ENCODE measurements at places on chromosomes 16 and 17.
A peak's percentile ranks its signal among the peaks of the same experiment; 100 is the strongest.

DNA sequence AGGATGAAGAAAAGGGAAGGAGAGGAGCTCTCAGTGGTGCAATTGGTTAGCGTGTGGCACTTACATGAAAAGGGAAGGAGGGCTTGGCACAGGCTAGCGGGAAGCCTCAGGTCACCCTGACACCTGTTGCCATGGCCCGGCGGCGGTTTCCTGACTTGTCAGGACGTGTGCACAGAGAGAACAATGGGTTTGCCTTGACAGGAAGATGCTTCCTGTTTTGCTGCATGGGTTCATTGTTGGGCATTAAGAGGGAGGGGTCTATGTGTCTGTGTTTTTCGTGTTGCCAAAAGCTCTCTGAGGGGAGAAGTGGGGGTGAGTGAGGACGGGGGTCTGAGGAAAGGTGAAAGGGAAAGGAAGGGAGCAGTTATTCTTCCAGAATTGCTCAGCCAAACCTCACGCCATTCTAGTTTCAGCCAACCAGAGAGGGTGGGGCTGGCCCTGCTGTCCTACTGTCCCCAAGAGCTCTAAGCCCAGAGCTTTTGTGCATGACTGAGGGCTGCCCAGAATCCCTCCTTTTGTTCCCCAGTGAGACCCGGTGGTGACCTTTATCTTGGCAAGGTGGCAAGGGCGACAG, 17.1 kb upstream of the CCR7 start:
- DNase-seq = peak; percentile 7

GRCh38 chr16:23016368-23016767, 132.9 kb downstream of the USP31 start:
- DNase-seq = no peak

- no peak for DNase-seq
These were observed 11.9 kb upstream of the COL1A1 start for GRCh38 chr17:50213026-50214022.

- DNase-seq = no peak
These were observed 60.6 kb downstream of the TNFRSF13B start for GRCh38 chr17:16911141-16911937.

- DNase-seq = no peak
These were observed 257.4 kb upstream of the IRX5 start for GRCh38 chr16:54673313-54673712.

DNA sequence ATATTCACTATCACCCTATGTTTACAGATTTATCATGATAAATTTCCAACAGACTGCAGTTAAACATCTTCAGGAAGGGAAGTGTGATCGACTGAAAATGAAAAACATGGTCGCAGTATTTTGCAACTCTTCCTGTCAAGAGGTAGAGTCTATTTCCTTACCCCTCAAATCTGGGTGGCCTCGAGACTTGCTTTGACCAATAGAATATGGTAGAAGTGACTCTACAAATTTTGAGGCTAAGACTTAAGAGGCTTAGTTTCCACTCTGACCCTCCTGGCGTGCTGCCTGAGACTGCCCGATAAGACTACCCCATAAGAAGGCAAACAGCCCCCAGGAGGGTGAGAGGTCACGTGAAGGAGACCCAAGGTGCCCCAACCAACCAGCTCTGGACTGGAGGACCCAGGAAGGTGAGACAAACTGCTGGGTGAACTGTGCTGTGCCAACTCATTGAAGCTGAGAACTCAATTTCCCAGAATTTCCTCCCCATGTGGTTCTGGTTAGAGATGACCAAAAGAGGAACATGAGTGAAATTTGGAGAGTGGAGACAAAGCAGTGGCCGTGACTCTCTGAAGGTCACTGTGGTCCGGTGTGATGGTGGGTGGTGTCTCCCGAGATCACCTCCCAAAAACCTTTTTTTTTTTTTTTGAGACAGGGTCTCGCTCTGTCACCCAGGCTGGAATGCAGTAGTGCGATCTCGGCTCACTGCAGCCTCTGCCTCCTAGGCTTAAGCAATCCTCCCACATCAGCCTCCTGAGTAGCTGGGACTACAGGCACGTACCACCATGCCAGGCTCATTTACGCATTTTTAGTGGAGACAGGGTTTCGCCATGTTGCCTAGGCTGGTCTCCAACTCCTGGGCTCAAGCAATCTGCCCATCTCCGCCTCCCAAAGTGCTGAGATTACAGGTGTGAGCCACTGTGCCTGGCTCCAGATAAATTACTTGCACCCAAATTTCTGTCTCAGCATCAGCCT, 38.2 kb upstream of the LITAF start:
- no peak for DNase-seq

DNA sequence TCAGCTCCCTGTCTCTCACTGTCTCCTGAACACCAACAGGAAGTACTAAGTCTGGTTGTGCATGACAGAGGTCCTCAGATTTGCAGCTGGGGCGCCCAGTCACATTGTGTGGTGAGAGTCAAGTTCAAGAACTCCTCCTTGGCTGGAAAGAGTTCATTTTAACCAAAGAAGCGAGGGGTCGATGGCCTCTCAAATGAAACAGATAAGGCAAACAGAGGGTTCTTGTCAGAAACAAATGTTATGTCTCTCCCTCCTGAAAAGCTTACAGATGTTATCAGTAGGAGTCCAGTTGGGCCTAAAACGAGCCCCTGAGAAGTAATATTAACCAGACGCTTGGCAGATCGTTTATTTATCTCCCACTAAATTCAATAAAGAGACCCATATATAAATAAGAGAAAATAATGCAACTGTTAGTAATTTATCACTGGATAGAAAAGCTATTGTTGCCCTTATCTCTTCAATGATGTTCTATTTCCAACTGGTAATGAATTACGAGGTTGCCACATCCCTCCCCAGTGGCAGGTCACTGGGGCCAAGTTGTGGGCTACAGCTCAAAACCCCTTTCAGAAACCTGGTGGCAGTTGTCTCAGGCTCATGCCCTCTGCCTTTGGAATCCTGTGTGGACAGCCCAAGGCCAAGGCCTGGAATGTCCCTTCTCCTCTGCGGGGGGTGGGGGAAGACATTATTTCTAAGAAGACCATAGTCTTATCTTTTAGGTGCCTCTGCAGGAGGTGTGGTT, 307.5 kb upstream of the DYNLRB2 start:
- no peak for DNase-seq

DNA sequence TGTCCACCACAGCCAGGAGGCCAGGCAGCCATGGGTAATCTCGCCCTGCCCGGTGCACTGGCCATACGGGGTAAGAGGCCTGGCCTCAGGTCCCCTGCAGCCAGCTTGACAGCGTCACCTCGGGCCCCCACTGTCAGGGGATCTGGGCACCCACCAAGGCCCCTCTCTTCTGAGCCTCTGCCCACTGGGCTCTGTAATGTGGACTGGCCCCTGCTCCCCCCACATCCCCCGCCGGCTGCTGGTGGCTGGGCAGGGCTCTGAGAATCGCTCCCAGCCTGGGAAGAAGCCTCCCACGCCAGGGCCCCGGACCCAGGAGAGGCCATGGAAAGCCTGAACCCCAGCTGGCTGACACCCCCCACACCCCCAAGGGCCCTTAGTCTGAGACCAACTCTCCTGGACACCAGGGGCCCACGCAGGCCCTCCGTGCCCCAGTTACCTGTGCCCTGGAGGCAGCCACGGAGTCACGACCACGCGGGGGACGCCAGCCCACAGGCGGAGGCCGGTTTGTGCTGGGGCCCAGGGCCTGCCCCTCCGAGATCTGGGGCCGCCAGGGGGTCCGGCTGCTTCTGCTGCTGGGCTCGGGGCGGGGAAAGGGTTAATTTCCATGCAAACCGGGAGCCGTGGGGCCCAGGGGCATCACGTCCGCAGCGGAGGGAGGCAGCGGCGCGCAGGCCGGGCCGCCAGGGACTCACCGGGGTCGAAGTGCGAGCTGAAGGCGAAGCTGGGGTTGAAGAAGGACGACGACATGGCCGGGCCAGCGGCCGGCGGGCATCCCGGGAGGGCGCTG, at the start of gene PVALEF:
Gene PVALEF (plus strand): TSS at position 262 of the 787 bp plus-strand sequence. CDS start 15,720 bp downstream, outside the sequence.
- no peak for DNase-seq

DNA sequence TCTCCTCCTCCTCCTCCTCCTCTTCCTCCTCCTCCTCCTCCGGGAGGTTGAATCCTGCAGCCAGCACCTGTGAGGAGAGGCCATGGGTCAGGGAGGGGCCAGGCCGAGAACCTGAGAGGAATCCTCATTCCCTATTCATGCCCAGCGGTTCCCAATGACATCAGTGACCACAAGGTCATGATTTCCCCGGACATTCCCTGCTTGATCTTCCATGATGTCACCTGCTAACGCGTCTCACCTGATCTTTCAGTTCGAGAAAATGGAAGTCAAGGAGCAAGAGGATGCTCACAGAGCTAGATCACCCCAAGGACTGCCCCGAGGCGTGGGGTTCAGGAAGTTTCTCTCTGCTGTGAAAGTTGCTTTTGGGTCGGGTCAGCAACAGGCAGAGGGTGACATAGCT, 5.4 kb downstream of the APOBR start:
- no peak for DNase-seq

GRCh38 chr17:58172369-58173071, 5.7 kb downstream of the OR4D2 start:
- DNase-seq = no peak

DNA sequence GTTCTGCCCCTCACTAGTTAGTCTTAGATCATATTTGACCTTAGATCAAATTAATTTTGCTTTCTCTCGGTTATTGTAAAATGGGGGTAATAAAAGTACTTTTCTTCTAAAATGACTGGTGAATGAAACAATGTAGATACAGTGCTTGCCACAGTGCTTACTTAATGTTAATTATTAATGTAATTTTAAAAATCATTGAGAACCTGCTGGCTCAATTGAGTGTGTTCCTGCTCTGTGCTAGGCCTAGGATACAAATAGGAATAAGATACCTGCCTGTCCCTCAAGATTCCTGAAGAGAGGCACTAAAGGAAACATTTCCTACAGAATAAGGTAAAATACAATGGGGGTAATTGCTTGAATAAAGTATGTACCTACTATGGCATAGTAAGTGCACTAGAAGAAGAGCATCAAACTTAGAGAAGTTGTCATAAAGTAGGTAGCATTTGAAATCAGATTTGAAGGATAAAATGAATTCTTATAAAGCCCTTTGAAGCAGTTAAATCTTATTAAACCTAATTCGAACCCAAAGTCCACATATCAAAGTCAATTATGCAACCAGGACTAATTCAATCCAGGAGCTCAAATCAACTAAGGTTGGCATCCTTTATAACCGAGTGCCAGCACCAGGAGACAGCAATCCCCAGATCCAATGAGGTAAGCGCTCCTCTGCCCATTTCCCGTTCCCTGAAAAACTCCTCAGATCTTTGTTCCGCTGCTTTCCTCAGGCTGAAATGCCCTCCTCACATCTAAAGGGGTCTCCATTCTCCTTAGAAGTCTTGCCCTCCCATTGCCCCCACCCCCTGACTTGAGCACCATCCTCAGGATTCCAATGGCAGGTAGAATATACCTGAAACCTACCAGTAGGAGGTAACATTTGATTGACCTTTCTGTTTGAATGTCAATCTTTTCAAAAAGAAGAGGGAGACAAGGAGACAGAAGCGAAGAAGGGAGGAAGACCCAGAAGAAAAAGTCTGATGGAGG, 2.4 kb upstream of the MED13 start:
- no peak for DNase-seq

- DNase-seq = no peak
These were observed 22.8 kb downstream of the SPAG9 start for GRCh38 chr17:51097708-51098446.

DNA sequence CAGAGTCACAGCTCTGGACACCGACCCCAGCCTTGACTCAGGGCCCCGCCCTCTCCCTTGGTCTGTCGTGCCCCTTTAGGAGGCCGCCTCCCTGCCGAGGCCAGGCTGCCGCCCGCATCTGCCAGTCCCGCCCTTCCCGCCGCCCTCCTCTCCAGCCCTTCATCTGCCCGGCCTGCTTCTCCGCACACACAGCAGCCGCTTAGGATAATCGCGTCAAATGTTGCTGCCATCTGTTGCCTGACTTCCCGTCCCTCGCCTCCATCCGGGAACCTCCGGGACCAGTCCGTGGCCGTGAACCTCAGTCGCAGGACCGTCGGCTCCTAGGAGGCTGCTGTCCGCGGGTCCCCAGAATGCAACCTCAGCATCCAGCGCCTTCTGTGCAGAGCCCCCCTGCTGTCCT, 11.9 kb downstream of the GSE1 start:
- DNase-seq = no peak

DNA sequence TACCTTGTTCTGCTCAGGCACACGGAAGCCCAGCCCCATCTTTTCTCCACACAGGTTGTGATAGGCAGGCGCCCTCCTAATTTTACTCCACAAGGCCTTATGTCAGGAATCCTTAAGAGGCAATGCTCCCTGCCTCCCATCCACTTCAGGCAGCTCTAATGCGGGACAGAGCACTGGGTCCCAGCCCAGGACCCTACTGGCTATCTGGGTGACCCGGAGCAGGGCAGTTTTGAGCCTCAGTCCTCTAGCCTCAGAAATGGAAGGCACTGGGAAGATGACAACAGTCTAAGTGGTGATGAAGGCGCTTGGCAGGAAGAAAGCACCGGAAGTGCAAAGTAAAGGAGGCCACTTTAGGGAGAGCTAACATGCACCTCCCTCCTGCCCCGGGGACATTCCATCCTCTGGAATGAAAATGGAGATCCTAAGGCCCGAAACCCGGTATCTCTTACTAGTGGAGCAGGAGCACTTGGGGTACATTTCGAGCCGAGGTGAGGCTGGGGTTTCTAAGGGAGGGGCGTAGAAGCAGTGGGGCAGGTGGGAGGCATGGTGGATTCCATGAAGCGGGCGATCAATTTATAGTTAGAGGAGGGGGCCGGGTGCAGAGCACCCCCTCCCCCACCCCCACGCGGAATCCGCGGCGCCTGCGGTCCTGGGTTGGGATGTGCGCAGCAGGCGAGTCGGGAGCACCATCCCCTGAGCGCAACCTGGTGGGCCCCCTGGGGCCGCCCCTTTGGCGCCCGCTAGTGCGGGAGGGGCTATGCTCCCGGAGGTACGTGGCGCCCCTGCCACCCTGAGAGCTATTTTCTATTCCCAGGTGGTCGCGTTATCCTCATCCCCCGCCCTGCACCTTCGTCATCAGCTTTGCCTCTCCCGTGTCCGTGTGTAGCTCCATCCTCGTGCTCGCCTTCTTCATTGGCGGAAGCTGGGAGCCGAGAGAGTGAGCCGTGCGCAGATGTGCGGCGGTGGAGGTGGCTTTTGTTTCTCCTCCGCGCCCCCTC, 4.9 kb downstream of the MT1F start:
- DNase-seq = no peak

DNA sequence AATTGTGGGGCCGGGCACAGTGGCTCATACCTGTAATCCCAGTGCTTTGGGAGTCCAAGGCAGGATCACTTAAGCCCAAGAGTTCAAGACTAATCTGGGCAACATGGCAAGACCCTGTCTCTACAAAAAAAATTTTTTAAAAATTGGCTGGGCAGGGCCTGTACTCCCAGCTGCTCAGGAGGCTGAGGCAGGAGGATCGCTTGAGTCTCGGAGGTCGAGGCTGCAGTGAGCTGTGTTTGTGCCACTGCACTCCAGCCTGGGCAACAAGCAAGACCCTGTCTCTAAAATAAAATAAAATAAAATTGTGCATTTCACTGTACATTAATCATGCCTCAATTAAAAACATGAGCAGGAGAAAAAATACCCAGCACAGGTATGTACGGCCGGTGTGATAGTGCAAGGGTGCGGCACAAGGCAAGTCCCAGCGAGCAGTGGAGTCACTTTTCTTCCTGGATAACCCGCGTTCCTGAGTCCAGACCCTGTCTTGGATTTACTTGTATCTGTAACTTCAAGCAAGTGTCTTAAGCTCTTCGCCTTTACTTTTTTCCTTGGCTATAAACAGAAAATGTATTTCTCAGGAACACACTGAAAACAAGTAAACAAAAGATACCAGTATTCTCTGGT, 11.4 kb downstream of the ZDHHC7 start:
- DNase-seq = peak; percentile 85

- no peak for DNase-seq
These were observed 11.5 kb upstream of the TMEM106A start for GRCh38 chr17:43200127-43200526.

All from keratinocyte (primary cell).